Osteocyte (in vitro differentiated cells): ENCODE measurements at places on chromosomes 6 and 20. TPM values are rescaled to one million over a fixed set of nuclear protein-coding genes. Genes with fewer than 3 reads are reported as not detected.

DNA sequence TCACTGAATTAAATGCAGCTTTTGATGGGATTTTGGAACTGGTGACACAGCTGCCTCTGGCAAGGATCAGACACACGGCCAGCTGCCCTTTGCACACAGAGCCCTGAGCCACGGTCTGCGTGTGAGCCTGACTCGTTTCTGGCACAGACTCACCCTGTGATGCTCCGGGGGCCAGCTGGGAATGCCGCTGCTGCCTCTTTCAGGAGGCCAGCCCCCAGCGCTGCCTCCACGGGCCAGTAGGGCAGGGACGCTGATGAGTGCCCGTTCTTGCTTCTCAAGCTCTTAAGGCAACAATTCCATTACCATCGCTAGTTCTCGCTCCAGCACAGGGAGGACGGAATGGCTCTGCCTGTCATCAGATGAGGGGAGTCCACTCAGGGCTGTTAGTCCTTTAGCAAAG is 61.6 kb downstream of the IRF4 start:
- no peak overlapping the region for H3K27ac ChIP-seq
- H3K36me3 ChIP-seq, result no peaks in the 10 kb centered on the region
- no peak overlapping the region for H3K4me3 ChIP-seq
- peaks cover 11% of the 10 kb centered on the region for H3K27me3 ChIP-seq
- no peaks in the 10 kb centered on the region for H3K4me1 ChIP-seq
- DNase-seq, result no peak

- H3K4me3 ChIP-seq, result no peak overlapping the region
- H3K4me1 ChIP-seq, result peaks cover 97% of the 10 kb centered on the region
- H3K27ac ChIP-seq, result peak overlapping the region; percentile 99
- H3K36me3 ChIP-seq, result peaks cover 15% of the 10 kb centered on the region
- no peak for DNase-seq
Observed at GRCh38 chr6:85460921-85461797, 11.3 kb downstream of the NT5E start.

- peak overlapping the region; percentile 60 for H3K4me3 ChIP-seq
- no peaks in the 10 kb centered on the region for H3K27me3 ChIP-seq
- H3K27ac ChIP-seq, result peak overlapping the region; percentile 91
- peaks cover 27% of the 10 kb centered on the region for H3K4me1 ChIP-seq
Observed at GRCh38 chr20:33732166-33732970, 572 bp downstream of the ZNF341 start.

DNA sequence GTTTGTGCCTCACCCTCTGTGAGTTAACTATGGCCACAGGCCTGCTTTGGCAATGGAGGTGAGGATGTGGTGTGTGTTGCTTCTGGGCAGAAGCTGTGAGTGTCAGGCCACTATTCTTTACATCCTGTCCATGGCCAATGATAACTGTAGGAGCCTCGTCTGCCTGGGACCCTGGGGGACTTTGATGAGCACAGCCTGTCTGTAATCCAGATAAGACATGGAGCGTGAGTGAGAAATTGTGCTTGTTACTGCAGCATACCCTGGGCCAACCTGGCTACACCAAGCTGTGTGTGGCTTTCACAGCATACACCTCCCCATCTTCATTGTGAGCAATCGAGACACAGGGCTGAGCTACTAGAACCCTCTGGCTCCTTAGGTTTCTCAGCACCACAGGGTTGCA is 150.4 kb downstream of the MYLK4 start:
- no peak overlapping the region for H3K27ac ChIP-seq
- DNase-seq, result no peak
- peaks cover 2% of the 10 kb centered on the region for H3K27me3 ChIP-seq
- no peak overlapping the region for H3K4me3 ChIP-seq
- H3K4me1 ChIP-seq, result no peaks in the 10 kb centered on the region

GRCh38 chr6:43927532-43928210 is 157.7 kb downstream of the VEGFA start:
- no peaks in the 10 kb centered on the region for H3K27me3 ChIP-seq
- peaks cover 20% of the 10 kb centered on the region for H3K4me1 ChIP-seq
- no peaks in the 10 kb centered on the region for H3K36me3 ChIP-seq
- H3K4me3 ChIP-seq, result no peak overlapping the region
- no peak for DNase-seq
- H3K27ac ChIP-seq, result no peak overlapping the region

GRCh38 chr6:136030131-136030530 is 178.6 kb downstream of the PDE7B start:
- no peaks in the 10 kb centered on the region for H3K36me3 ChIP-seq
- no peak overlapping the region for H3K4me3 ChIP-seq
- no peaks in the 10 kb centered on the region for H3K27me3 ChIP-seq
- DNase-seq, result no peak
- H3K4me1 ChIP-seq, result peaks cover 33% of the 10 kb centered on the region
- no peak overlapping the region for H3K27ac ChIP-seq

GRCh38 chr6:149054559-149055194 is 262.8 kb upstream of the TAB2 start:
- peaks cover 34% of the 10 kb centered on the region for H3K4me1 ChIP-seq
- H3K36me3 ChIP-seq, result no peaks in the 10 kb centered on the region
- H3K4me3 ChIP-seq, result no peak overlapping the region
- DNase-seq, result no peak
- no peaks in the 10 kb centered on the region for H3K27me3 ChIP-seq

GRCh38 chr6:168524571-168525001 is 83.6 kb downstream of the SMOC2 start:
- no peak overlapping the region for H3K4me3 ChIP-seq
- no peaks in the 10 kb centered on the region for H3K36me3 ChIP-seq
- peaks cover 18% of the 10 kb centered on the region for H3K4me1 ChIP-seq
- peaks cover 26% of the 10 kb centered on the region for H3K27me3 ChIP-seq
- no peak overlapping the region for H3K27ac ChIP-seq
- DNase-seq, result no peak

- no peak for DNase-seq
- peaks cover 29% of the 10 kb centered on the region for H3K4me1 ChIP-seq
- H3K36me3 ChIP-seq, result peaks cover 5% of the 10 kb centered on the region
- no peaks in the 10 kb centered on the region for H3K27me3 ChIP-seq
Observed at GRCh38 chr6:74713941-74714340, 491.9 kb downstream of the COL12A1 start.

DNA sequence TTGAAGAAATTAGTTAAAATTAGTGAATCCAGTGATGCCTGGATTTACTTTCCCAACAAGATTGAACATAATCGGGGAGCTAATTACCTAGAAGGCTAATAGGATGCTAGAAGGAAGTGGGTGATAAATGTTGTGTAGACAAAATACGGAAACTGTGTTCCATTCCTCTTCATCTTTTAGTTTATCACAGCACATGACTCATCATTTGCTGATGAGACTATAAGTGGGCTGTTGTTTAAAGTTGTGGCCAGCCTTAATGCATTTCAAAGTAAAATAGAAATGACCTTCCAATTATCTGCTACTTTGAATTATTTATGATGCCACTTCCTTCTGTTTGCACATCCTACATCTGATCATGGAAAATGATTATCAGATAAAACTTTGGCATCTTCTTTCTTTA is 43.4 kb downstream of the OGFRL1 start:
- H3K4me1 ChIP-seq, result peaks cover 30% of the 10 kb centered on the region
- no peak overlapping the region for H3K4me3 ChIP-seq
- H3K27me3 ChIP-seq, result no peaks in the 10 kb centered on the region
- DNase-seq, result no peak

DNA sequence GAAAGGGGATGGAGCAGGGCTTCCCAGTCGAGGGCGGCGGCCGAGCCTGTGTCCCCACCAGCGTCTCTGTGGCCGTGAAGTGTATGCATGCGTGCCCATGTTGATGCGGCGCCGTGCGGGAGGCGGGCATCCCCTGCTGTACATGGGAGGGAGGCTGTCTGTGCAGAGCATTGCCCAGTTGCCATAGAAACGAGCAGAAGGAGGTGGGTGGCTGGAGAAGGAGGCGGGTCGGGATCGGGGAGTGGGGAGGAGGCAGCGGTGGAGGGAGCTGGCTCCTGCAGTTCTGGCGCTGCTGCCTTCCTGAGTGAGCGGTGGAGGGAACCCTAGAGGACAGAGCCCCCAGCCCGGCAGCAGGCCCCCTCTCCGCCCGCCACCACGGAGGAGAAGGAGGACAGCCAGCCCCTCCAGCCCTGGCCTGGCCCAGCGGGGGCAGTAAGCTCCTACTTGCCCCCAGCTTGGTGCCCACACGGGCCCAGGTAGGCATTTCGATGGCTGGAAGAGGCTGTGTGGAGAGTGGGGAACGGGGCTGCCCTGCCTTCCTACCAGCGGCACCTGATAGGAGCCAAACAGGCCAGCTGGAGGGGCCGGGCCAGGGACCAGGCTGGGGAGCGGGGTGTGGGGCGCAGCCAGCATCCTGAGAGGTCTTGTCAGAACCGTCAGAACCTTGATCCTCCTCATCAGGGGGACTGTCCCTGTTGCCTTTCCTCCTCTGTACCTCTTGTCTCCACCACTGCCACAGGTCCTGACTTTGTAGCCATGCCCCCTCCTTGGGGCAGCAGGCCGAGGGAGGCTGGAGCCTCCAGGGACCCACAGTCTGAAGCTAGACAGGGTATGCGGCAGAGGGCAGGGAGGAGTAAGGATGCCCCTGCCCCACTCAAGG is 41.3 kb downstream of the SPDEF start:
- DNase-seq, result no peak
- peak overlapping the region; percentile 4 for H3K4me3 ChIP-seq
- H3K27me3 ChIP-seq, result peaks cover 21% of the 10 kb centered on the region
- H3K27ac ChIP-seq, result no peak overlapping the region
- peaks cover 4% of the 10 kb centered on the region for H3K4me1 ChIP-seq

DNA sequence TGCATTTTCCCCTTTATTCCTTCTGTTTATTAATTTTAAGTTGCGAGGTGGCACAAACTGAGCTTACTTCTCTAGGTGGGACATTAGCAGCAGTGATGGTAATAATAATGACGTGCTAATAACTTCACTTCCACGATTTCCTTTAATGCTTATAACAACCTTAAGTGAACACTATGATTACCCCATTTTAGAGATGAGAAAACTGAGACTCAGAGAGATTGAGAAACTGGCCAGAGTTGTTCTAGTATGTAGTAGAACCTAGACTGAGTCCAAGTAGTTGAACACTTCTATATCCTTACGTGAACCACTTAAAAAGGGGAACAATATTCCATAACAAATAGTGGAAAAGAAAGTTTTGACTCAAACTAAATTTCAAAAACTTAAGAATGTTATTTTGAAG is 297.5 kb downstream of the GMDS start:
- no peak for DNase-seq
- peaks cover 12% of the 10 kb centered on the region for H3K4me1 ChIP-seq
- peaks cover 25% of the 10 kb centered on the region for H3K36me3 ChIP-seq

DNA sequence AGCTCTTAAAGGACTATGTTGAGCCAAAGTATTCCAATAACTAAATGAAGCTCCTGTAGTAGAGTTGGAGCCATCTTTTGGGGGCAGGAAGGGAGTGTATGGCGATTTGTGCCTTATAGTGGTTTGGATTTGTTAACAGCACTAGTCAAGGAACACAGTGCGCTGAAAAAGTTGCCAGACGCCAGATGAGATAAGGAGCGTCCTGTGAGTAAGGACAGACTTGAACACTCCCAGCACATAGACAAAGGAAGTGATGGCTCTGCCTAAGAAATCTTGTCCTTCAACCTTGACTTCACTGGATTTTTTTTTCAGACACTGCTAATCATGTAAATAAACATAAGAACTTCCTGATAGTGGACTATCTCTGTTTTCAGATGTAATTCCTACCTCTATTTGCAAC is 136.9 kb downstream of the TRMT11 start:
- H3K4me1 ChIP-seq, result no peaks in the 10 kb centered on the region
- no peaks in the 10 kb centered on the region for H3K27me3 ChIP-seq
- no peaks in the 10 kb centered on the region for H3K36me3 ChIP-seq

GRCh38 chr6:50925981-50926380 is 107.3 kb downstream of the TFAP2B start:
- no peak overlapping the region for H3K27ac ChIP-seq
- peaks cover 6% of the 10 kb centered on the region for H3K36me3 ChIP-seq
- no peak for DNase-seq
- H3K4me3 ChIP-seq, result no peak overlapping the region
- peaks cover 19% of the 10 kb centered on the region for H3K4me1 ChIP-seq

DNA sequence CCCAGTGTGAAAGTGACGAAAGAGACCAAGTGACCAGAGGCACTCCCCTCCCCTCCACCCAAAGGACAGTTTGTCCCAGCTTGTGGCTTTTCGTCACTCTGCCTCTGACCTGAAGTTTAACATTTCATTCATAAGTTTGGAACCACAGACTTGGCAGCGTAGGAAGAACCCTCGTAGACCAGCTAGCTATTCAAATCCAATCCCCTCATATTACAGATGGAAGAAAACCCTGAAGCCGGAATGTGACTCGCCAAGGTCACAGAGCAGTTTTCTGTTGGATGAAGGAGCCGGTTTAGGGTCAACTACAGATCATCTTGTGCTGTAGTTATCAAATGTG is 3.9 kb upstream of the SYS1 start:
- H3K4me1 ChIP-seq, result peaks cover 58% of the 10 kb centered on the region
- no peak overlapping the region for H3K4me3 ChIP-seq
- no peak for DNase-seq
- H3K27ac ChIP-seq, result peak overlapping the region; percentile 83
- H3K36me3 ChIP-seq, result no peaks in the 10 kb centered on the region

DNA sequence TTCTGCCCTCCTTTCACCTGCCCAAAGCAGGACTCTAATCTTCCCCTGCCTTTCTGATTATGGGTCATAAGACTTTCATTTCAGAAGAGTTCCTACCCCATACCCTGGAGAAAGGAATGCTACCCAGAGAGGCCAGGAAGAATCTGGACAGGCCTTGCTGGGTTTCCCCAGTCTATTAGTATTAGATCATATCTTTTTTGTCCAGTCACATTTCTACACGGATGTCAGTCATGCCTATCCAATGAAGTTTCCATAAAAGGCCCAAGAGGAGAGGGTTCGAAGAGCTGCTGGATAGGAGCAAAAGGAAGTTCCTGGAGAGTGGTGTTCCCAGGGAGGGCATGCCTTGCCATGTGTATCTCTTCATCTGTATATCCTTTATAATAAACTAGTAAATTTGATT is 3.2 kb downstream of the POLH start:
- H3K36me3 ChIP-seq, result peaks cover 11% of the 10 kb centered on the region
- peak overlapping the region; percentile 71 for H3K27ac ChIP-seq
- no peaks in the 10 kb centered on the region for H3K27me3 ChIP-seq
- no peak for DNase-seq
- peaks cover 32% of the 10 kb centered on the region for H3K4me1 ChIP-seq

- no peak overlapping the region for H3K4me3 ChIP-seq
- peak; percentile 84 for DNase-seq
- no peaks in the 10 kb centered on the region for H3K27me3 ChIP-seq
- peaks cover 5% of the 10 kb centered on the region for H3K36me3 ChIP-seq
Observed at GRCh38 chr20:34863421-34863965, 9.2 kb downstream of the GGT7 start.

PDYN gene
- not detected in 2 replicates for total RNA-seq

EPHA7 gene
- 418 and 424 TPM in 2 replicates for total RNA-seq

SIRPG gene
- not detected in 2 replicates for total RNA-seq

SH3BGRL2 gene
- total RNA-seq, result 1.5 and 1.9 TPM in 2 replicates

CTCFL gene
- not detected in 2 replicates for total RNA-seq

STMND1 gene
- total RNA-seq, result not detected in 2 replicates
